ENCODE measurements at places on chromosomes 12 and 14. TPM values are rescaled to one million over a fixed set of nuclear protein-coding genes. Genes with fewer than 3 reads are reported as not detected.

KCNH5 gene
- not detected for total RNA-seq

ASB2 gene
- 3.5 TPM for total RNA-seq

SERPINA1 gene
- 0.67 TPM for total RNA-seq

CCDC38 gene
- 0.08 TPM for total RNA-seq

ETFBKMT gene
- 0.96 TPM for total RNA-seq

NRIP2 gene
- not detected for total RNA-seq
